ENCODE measurements at places on chromosomes 1 and 21.
A peak's percentile ranks its signal among the peaks of the same experiment; 100 is the strongest.

DNA sequence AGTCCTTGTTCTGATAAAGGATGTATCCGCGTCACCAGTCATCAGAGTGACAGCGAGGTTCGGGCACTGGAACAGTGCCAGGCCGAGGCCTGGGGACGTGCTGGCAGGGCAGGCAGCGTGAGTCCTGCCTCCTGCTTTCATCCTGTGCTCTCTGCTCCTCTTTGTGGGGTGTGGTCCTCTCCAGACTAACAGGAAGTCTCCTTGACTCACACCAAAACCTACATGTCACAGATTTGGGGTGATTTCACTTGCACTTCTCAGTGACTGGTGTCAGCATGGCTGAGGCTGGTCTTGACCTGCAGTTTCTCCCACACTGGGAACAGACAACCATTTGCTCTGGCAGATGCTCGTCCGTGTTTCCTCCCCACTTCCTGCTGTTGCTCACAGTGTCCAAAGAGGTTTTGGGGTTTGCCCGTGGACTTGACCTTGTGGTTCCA lies 8.8 kb upstream of the NLRP3 start:
- peak; percentile 84 for DNase-seq
- H3K27me3 ChIP-seq = no peaks in the 10 kb centered on the region
- H3K27ac ChIP-seq = no peak overlapping the region
- peaks cover 46% of the 10 kb centered on the region for H3K4me1 ChIP-seq
- no peaks in the 10 kb centered on the region for H3K36me3 ChIP-seq

DNA sequence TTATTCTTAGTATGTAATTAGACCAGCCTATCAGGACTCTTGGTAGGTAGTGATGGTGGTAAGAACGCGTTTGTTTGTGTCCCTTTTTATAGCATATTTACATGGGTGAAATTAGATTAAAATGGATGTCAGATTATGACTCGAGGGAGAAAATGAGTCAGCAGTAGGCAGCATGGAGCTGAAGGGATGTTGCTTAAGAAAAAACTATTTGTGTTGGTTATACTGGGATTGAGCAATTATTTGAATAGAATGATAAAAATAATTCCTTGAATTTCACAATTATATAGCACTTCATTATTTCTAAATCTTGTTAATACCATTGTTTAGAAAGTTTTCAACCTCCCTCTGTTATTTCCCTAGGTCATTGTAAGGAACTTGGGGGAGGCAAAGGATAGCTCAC lies 348.8 kb downstream of the RYR2 start:
- H3K36me3 ChIP-seq = no peaks in the 10 kb centered on the region
- no peak overlapping the region for H3K4me3 ChIP-seq
- no peak for DNase-seq
- H3K4me1 ChIP-seq = no peaks in the 10 kb centered on the region
- H3K27me3 ChIP-seq = no peaks in the 10 kb centered on the region

- no peak for DNase-seq
- H3K36me3 ChIP-seq = peaks cover 25% of the 10 kb centered on the region
- H3K4me3 ChIP-seq = peak overlapping the region; percentile 64
- H3K27me3 ChIP-seq = no peaks in the 10 kb centered on the region
Observed at GRCh38 chr1:243496187-243496646, 240.4 kb downstream of the SDCCAG8 start.

- no peak overlapping the region for H3K27ac ChIP-seq
- no peak for DNase-seq
- H3K36me3 ChIP-seq = peaks cover 2% of the 10 kb centered on the region
- no peak overlapping the region for H3K4me3 ChIP-seq
- peaks cover 5% of the 10 kb centered on the region for H3K4me1 ChIP-seq
Observed at GRCh38 chr1:184790642-184791549, 36.2 kb upstream of the EDEM3 start.

- no peak overlapping the region for H3K4me3 ChIP-seq
- H3K27me3 ChIP-seq = no peaks in the 10 kb centered on the region
- no peak for DNase-seq
Observed at GRCh38 chr1:84835169-84835568, 57.8 kb downstream of the LPAR3 start.

DNA sequence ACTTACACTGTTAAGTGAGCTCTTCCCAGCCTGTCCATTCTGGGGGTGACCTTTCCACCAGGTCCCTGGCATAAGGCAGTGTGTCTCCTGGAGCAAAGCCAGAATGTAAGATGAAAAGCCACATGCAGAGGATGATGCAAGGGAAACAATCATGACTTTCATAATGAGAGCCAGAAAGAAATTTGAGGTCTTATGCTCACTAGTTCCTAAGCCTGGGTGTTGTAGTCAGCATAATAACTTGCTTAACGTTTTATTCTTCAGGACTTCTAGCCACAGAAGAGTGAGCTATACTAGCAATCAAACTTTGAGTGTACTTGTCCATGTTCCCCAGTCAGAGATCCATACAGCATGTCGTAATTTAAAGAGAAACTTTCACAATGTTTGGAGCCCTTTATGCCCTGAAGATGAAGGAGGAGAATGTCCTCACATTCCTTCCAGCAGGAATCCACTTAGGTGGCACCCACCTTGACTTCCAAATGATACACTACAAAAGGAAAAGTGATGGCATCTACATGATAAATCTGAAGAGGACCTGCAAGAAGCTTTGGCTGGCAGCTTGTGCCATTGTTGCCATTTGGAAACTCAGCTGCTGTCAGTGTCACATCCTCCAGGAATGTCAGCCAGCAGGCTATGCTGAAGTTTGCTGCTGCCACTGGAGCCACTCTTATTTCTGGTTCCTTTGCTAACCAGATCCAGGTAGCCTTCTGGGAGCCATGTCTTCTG lies 60.5 kb upstream of the FOXD3 start:
- H3K27me3 ChIP-seq = peaks cover 2% of the 10 kb centered on the region
- H3K27ac ChIP-seq = no peak overlapping the region
- H3K36me3 ChIP-seq = no peaks in the 10 kb centered on the region
- DNase-seq = peak; percentile 35
- H3K4me3 ChIP-seq = no peak overlapping the region

GRCh38 chr1:59186656-59187055 lies 110.2 kb upstream of the FGGY start:
- H3K27ac ChIP-seq = no peak overlapping the region
- no peaks in the 10 kb centered on the region for H3K4me1 ChIP-seq
- H3K27me3 ChIP-seq = no peaks in the 10 kb centered on the region
- no peaks in the 10 kb centered on the region for H3K36me3 ChIP-seq
- H3K4me3 ChIP-seq = no peak overlapping the region

GRCh38 chr1:99550198-99550597 lies 95.7 kb upstream of the PALMD start:
- no peaks in the 10 kb centered on the region for H3K27me3 ChIP-seq
- H3K36me3 ChIP-seq = no peaks in the 10 kb centered on the region
- H3K4me1 ChIP-seq = no peaks in the 10 kb centered on the region
- no peak for DNase-seq
- no peak overlapping the region for H3K27ac ChIP-seq

- H3K27ac ChIP-seq = no peak overlapping the region
- peaks cover 11% of the 10 kb centered on the region for H3K4me1 ChIP-seq
- DNase-seq = no peak
Observed at GRCh38 chr1:32780005-32780404, 37.2 kb downstream of the YARS1 start.

DNA sequence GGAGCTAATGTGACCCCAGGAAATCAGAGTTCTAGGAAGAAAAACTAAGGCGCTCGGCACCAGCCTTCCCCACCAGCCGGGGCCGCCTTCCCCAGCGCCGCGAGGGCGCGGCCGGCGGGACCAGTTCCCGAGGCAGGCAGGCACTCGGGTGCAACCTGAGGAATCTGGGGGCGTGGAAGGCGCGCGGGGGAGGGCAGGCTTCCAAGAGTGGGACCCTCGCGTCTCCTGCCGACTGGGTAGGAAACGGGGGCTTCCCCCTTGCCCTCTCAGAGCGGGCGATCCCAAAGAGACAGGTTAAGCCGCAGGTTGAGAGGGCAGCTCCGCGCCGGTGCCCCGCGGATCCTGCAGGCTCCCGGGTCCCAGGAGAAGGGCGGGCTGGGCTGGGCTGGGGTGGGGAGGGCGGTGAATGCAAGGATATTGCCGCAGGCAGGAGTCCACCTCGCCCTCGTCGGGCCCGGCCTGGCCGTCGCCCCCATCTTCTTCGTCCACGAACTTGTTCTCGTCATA lies 431 bp downstream of the ARPC5 start:
- H3K4me3 ChIP-seq = peak overlapping the region; percentile 87
- H3K36me3 ChIP-seq = peaks cover 5% of the 10 kb centered on the region
- H3K27ac ChIP-seq = peak overlapping the region; percentile 46
- H3K27me3 ChIP-seq = no peaks in the 10 kb centered on the region

DNA sequence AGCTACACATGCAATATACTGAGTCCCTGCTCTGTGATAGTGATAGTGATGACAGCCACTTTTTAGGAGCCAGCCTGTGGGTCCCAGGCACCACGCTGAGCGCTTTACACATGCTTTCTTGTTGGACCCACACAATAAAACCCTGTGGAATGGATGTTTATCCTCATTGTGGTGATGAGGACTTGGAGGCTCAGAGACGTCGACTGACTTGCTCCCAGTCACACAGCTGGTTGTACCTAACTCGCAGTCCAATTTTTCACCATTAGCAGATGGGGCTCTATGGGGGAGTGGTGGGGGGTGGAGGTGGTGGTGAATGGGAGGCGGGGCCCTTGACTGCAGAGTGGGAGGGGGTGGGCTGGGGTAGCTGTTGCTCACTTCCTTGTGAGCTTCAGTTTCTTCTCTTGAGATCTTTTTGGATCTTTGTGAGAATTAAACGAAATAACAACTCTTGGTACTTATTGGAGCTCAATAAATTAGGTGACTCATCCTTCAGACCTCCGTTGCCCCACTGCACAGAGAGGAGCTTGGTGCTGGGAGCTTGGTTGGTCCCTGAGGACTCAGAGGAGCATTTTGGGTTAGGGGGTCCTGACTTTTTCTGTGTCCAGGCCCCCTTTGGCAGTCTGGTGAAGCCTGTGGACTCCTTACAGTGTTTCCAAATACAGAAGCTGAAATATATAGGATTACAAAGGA lies 61.8 kb upstream of the CD1D start:
- H3K4me3 ChIP-seq = no peak overlapping the region
- no peak overlapping the region for H3K27ac ChIP-seq
- peaks cover 9% of the 10 kb centered on the region for H3K4me1 ChIP-seq
- no peaks in the 10 kb centered on the region for H3K36me3 ChIP-seq
- no peak for DNase-seq

DNA sequence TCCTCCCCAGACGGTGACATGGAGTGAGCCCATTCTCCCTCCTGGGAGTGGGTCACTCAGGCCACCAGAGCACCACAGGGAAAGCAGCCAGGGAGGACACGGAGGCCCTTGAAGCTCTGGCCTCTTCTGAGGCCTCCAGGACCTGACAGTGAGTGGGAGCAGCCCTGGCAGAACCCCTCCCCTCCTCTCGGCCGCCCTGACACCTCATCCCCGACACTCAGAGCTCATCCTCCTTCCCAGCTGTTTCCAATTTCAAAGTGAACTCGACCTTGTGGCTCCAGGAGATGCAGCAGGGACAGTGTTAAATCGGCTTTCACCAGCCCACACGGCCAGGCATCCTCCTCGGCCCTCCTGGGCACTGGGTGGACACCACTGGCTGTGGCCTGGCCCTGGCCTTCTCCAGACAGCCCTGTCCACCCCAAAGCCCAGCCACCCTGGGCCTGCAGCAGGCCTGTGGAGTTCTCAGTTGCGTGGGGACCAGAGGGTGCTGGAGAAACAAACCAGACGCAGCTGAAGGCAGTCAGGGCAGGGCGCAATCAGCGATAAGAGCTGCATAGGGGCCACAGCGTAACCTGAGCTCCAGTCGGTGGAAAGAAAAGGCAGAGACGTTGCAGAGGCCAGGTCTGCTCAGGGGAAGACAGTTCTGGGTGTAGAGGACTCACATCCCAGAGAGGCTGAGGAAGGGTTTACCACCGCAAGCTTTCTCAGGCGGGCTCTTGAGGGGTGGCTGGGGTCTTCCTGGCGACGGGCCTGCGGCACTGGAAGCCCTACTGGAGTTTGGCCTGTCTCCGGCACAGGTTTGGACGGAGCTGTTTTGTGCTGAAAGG lies 27.1 kb downstream of the FTCD start:
- DNase-seq = no peak
- H3K36me3 ChIP-seq = no peaks in the 10 kb centered on the region
- H3K27me3 ChIP-seq = no peaks in the 10 kb centered on the region
- no peak overlapping the region for H3K27ac ChIP-seq
- H3K4me1 ChIP-seq = no peaks in the 10 kb centered on the region

GRCh38 chr1:176826265-176826664 lies 338.2 kb downstream of the ASTN1 start:
- no peak overlapping the region for H3K4me3 ChIP-seq
- H3K27ac ChIP-seq = no peak overlapping the region
- H3K4me1 ChIP-seq = no peaks in the 10 kb centered on the region
- no peaks in the 10 kb centered on the region for H3K27me3 ChIP-seq
- DNase-seq = no peak

DNA sequence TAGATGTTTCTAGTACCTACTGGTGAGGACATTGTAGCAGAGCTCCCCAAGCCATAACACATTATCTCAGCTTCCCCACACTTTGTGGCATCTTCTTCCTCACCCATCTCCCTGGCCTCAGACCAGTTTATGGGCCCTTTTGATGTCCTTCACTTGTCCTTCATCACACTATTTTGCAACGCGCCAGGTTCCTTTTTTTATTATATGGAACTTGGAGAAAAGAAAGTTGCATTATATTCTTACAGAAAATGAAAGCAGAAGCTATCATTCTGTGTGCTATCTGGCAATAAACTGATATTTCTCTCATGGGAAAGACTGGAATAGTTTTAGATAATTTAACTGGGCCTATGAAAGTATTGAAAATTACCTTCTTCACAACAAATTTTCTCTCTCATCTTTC lies 196.9 kb upstream of the ETV3 start:
- peaks cover 4% of the 10 kb centered on the region for H3K4me1 ChIP-seq
- no peak overlapping the region for H3K4me3 ChIP-seq
- no peak for DNase-seq
- no peaks in the 10 kb centered on the region for H3K36me3 ChIP-seq

GRCh38 chr1:81484284-81484683 lies 316.4 kb upstream of the ADGRL2 start:
- no peak overlapping the region for H3K27ac ChIP-seq
- no peaks in the 10 kb centered on the region for H3K27me3 ChIP-seq
- DNase-seq = no peak
- no peak overlapping the region for H3K4me3 ChIP-seq
- no peaks in the 10 kb centered on the region for H3K4me1 ChIP-seq

DNA sequence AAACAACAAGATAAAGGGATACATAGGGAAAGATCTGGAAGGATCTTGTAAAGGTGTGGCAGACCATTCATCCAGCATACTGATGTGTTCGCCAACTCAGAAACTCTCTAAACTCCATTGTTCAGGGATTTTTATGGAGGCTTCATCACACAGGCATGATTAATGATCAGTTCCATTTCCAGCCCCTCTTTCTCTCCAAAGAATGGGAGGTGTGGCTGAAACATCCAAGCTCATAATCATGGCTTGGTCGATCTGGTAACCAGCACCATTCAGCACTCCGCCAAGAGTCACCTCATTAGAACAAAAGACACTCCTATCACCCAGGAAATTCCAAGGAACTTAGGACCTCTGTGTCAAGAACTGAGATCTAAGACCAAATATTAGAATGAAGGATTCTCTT lies 180.6 kb upstream of the RNPC3 start:
- H3K4me1 ChIP-seq = no peaks in the 10 kb centered on the region
- H3K27me3 ChIP-seq = no peaks in the 10 kb centered on the region
- H3K4me3 ChIP-seq = no peak overlapping the region
- H3K27ac ChIP-seq = no peak overlapping the region

- H3K27ac ChIP-seq = no peak overlapping the region
- no peak overlapping the region for H3K4me3 ChIP-seq
- no peaks in the 10 kb centered on the region for H3K36me3 ChIP-seq
- no peaks in the 10 kb centered on the region for H3K27me3 ChIP-seq
- DNase-seq = no peak
Observed at GRCh38 chr1:51231120-51231519, 5.0 kb upstream of the RNF11 start.

Data from common myeloid progenitor, CD34-positive (primary cell).